ENCODE measurements at places on chromosomes 16 and 17.

GRCh38 chr17:7045492-7046126 lies 1.7 kb upstream of the SLC16A11 start:
- DNase-seq, result no peak

DNA sequence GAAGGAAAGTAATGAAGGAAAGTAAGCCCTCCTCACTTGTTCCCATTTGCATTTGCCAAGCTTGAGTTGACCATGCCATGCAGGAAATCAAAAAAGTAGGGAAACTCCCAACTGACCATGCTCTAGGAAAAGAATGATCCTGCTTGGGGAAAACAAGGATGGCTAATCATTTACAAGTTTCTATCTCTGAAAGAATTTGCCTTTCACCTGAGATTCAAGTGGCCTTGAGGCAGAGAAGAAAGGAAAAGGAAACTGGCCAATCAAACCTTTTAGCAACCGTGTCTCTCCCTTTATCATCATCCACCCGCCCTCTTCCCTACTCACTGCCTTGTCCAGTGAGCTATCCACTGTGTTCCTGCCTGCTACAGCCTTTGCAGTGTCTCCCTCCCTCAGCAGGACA lies 757.2 kb upstream of the SOX9 start:
- no peak for DNase-seq

- DNase-seq, result peak; percentile 64
Observed at GRCh38 chr17:41579484-41580243, 7.0 kb downstream of the KRT14 start.

DNA sequence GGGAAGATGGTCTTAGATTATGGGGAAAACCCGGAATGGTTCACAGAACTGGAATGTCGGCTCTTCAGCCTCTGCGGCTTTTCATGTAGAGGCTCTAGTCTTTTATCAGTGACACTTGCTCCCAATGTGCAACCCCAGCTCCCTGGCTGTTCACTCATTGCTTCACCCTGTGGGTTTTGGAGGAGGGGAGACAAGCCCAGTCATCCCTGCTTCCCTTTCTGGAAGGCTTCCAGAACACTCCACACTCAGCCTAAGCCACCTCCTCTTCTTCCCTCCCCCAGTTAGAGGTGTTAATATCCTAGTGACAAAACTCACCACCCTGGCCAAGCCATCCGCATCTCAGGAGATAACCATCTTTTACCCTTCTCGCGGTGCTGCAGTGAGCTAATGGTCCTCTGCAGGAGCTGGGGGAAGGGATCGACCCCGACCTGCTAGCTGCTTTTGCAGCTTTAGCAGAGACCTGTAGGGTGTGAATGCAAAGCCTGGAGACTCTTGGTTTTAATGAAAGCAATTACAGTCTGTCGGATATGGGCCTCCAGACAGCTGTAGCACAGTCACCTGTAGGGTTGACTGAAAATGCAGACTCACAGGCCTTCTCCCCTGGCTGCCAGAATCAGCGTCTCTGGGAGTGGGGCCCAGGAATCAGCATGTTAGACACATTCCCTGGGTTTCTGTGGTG lies 24.3 kb upstream of the LASP1NB start:
- DNase-seq, result no peak

DNA sequence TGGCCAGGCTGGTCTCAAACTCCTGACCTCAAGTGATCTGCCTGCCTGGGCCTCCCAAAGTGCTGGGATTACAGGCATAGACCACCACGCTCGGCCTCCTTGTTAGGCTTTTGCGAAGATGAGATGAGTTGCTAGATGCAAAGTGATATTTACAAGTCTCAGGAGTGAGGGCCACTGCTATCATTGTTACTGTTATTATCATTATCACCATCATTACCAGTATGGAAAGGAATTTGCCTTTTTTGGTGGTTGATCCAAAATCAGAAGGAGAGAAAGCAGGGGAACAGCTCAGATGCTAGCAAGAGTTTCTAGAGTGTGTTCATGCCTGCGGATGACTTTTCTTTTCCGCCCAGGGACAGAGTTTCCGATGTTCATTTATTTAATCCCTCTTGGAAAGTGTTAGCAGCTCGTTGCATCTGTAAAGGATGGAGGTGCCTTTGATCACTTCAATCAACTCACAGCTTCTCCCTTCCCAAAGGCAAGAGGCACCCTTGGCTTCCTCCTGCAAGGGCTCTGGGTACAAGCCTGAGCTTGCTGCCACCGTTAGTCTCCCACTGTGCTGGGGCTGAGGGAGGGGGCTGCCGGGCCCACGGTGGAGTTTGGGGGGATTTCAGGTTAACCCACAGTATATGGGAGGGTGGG lies 21.6 kb downstream of the ITPRIPL2 start:
- no peak for DNase-seq

GRCh38 chr17:20992987-20993862 lies 49.6 kb downstream of the USP22 start:
- peak; percentile 31 for DNase-seq

GRCh38 chr17:57281887-57282286 lies 25.6 kb downstream of the MSI2 start:
- DNase-seq, result no peak

DNA sequence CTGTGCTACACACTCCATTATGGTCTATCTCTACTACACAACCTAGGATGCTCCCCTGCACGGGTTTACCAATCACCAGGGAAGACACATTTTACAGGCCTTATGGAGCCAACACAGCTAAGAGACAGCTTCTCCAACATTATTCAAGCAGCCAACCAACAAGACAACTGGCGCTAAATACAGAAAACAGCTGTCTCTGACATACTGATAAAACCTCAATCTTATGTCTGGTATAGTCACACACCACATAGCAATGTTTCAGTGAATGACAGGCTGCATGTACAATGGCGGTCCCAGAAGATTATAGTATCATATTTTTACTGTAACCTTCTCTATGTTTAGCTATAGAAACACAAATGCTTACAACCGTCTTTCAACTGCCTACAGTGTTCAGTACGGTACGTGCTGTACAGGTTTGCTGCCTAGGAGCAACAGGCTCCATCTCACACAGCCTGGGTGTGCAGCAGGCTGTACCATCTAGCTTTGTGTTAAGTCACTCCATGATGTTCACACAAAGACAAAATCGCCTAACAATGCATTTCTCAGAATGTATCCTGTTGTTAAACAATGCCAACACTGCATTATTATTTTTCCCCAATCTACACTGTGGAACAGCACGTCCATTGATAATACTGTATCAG lies 10.9 kb downstream of the USP22 start:
- no peak for DNase-seq

GRCh38 chr16:54359555-54359954 lies 73.0 kb upstream of the IRX3 start:
- DNase-seq, result no peak

- no peak for DNase-seq
Observed at GRCh38 chr17:3641014-3641413, 4.5 kb downstream of the CTNS start.

DNA sequence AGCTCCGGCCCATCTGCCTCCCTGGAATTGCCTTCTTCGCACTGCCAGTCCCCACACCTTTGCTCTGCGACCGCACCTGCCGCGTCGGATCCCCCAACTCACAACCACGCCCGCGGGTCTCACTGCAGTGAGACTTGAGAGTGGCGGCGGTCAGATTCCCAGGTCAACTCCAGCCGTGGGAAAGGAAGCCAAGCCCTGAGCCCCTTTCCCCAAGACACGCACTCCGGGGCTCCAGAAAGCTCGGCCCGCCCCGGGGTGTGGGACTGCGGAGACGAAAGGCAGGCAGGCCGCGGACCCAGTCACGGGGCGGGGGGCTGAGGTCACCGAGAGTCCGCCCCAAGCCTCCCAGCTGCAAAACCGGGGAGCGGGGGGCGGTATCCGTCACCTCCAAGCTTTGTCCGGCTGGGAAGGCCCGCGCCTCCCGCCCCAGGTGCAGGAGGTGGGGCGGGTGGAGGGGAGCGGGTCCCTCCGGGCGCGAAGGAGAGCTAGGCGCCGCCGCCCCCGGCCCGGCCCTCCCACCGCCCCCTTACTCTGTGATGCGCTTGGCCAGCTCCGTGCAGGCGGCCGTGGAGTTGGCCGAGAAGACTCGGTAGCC lies 615 bp downstream of the PRPSAP1 start:
- DNase-seq, result no peak

DNA sequence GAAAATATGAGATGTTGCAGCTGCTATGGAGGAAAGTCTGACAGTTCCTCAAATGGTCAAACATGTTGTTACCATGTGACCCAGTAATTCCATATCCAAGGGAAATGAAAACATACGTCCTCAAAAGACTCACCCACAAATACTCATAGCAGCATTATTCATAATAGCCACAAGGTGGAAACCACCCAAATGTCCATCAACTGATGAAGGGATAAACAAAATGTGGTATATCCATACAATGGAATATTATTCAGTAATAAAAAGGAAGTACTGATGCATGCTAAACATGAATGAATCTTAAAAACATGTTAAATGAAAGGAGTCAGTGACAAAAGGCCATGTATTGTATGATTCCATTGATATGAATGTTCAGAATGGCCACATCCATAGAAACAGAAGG lies 140.2 kb downstream of the PITPNC1 start:
- no peak for DNase-seq

DNA sequence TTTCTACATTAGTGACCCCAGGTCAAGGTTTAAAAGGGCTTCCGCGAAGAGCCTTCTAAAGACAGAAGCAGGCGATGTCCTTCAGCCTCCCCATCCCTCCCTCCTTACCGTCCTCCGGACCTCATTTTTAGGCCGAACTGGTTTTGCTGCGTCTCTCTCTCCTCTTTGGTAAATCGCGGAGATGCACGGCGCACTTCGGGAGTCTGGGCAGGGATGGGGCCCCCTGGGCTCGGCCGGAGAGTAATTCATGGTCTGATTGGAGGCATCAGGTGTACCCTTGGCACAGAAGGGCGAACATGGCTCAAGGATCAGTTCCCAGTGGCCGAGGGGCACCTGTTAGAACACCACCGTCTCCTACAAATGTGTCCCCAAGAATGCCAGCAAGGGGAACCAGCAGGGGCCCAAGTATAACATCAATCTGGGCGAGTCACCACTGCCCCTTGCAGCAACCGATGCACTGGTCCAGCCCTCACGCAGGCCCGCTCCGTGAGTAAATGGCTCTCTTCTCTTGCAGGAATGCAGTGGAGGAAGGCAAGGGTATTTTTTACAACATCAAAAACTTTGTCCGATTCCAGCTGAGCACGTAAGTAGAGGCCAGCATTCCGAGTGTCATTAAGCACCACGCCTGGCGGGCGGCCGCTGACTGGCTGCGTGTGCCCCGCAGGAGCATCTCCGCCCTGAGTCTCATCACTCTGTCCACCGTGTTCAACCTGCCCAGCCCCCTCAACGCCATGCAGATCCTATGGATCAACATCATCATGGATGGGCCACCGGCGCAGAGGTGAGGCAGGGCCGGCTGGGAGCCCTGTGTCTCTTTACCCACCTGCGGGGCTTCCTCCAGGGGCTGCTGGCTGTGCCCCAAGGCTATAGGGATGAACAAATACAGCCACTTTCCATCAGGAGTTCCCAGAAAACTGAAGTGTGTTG lies 45.6 kb downstream of the MEAK7 start:
- no peak for DNase-seq

DNA sequence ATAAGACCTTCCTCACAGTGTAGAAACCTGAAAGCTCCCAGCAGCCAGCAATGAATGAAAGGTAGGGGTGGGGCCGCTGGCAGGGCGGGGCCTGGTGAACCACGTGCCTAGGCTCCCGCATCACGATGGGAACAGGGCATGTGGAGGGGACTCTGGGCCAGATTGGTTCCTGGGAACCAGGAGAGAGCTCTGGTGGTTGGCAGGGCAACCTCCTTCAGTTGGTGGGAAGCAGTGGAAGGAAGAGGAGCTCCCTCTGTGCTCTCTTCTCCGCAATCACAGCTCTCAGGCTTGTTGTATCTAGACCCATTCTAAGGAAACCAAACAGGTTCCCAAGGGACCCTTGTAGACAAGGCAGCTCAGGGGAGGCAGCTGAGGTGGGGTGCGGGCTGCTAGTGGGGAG lies 10.5 kb downstream of the GGA2 start:
- no peak for DNase-seq

DNA sequence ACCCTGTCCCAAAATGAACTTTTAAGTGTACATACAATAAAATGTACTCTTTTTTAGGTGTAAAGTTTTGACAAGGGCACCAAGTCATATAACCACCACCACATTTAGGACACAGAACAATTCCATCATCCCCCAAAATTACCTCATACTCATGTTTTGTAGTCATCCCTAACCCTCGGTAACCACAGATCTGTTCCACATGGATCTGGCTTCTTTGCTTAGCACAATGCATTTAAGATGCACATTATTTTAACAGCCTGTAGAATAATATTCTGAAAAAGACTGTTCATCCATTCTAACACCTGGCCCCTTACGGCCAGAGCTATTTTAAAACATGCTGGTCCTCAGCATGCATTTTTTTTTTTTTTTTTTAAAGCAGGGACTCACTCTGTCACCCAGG lies 25.2 kb upstream of the CFAP20 start:
- DNase-seq, result no peak

GRCh38 chr17:76252040-76252954 lies 12.0 kb upstream of the RNF157 start:
- no peak for DNase-seq

DNA sequence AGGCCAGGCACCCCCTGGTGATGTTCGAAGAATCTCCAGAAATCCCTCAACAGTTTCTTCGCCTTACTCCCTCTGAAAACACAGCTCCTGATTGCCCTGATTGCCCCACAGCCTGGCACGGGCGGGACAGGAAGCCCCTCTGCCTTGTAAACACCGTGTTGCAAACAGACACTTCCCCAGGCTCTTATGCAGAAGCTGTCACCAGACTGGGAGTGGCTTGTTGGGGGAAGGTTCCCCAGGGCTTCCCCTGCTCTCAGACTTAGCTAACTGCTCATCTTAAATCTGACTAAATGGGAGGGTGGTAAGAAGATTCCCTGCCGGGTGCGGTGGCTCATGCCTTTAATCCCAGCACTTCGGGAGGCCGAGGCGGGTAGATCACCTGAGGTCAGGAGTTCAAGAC lies 11.2 kb downstream of the PIK3R5 start:
- DNase-seq, result no peak

GRCh38 chr16:15399317-15399716 lies 3.8 kb downstream of the MPV17L start:
- DNase-seq, result no peak

DNA sequence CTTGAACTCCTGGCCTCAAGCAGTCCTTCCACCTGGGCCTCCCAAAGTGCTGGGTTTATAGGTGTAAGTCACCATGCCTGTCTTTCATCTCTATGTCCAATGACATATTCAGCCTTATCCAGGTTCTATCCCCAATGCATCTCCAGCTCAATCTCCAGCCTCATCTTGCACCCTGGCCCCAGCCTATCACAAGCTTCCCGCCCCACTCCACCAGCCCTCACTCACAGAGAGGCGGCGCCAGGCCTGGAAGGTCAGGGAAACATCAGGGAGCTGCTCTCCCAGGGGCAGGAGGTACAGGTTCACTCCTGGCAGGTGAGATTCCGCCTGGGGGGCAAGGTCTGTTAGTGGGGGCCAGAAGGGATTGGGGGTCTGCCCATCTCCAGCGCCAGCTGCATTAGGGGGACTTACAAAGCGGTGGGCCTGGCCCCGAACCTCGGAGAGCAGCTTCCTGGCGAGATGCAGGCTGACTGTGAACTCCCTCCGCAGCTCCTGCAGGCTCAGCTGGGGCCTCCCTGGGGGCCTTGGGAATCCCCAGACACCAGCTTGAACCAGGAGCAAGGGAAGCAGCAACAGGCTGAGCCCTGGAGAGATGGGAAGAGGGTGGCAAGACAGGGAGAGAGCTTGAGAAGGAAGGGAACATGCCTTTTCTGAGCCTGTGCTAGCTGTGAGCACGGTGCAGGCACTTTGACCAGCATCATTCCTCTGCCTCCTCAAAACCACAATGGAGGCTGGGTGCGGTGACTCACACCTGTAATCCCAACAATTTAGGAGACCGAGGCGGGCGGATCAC lies 3.0 kb downstream of the IL27 start:
- no peak for DNase-seq
